ENCODE measurements at places on chromosomes 3 and 15.
A peak's percentile ranks its signal among the peaks of the same experiment; 100 is the strongest.

GRCh38 chr3:162770551-162770950 is 1273.9 kb downstream of the OTOL1 start:
- no peak for DNase-seq

GRCh38 chr3:42005401-42005800 is 43.5 kb upstream of the ULK4 start:
- DNase-seq: no peak

GRCh38 chr3:159029306-159030026 is 227.6 kb downstream of the MFSD1 start:
- DNase-seq: no peak

- DNase-seq: no peak
Measured at GRCh38 chr3:177262396-177262795, 65.1 kb upstream of the TBL1XR1 start.

DNA sequence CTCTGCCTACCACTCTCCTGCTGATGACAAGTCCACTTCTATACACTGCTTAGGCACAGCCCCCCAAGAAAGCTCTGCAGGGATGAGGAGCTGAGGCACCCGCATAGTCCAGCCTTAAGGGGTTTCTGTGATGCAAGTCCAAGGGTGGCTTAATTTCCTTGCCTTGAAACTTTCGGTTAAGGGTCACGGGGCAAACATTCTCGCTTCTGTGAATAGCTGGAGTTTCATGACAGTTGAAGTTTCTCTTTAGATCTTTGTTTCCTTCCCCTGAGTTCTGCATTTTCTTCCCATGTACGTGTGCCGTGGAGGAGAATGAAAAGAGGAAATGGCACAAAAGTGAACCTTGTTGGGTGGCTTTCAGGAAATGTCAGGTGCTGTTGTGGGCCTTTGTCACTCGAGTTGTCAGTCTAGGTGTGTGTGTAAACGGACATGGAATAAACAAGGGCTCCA is 7.0 kb downstream of the GPR160 start:
- no peak for DNase-seq

DNA sequence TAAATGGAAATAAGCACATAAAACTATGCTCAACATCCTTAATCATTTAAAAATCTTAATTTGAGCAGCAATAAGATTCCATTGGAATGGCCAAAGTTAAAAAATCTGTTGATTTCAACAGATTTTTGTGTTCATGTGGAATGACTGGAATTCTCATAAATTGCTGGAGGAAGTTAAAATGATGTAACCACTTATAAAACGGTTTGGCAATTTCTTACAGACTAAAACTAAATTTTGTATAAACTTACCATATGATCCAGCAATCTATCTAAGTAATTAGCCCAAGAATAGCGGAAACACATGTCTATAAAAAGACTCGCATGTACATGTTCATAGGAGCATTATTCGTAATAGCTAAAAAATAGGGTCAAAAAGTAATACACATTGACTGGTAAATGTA is 1713.6 kb downstream of the SI start:
- DNase-seq: peak; percentile 9

GRCh38 chr3:139006051-139006716 is at the start of gene PRR23A:
TSS of gene PRR23A (minus strand) at chr3:139006268. CDS start at chr3:139006268, 0 bp downstream.
- DNase-seq: no peak

DNA sequence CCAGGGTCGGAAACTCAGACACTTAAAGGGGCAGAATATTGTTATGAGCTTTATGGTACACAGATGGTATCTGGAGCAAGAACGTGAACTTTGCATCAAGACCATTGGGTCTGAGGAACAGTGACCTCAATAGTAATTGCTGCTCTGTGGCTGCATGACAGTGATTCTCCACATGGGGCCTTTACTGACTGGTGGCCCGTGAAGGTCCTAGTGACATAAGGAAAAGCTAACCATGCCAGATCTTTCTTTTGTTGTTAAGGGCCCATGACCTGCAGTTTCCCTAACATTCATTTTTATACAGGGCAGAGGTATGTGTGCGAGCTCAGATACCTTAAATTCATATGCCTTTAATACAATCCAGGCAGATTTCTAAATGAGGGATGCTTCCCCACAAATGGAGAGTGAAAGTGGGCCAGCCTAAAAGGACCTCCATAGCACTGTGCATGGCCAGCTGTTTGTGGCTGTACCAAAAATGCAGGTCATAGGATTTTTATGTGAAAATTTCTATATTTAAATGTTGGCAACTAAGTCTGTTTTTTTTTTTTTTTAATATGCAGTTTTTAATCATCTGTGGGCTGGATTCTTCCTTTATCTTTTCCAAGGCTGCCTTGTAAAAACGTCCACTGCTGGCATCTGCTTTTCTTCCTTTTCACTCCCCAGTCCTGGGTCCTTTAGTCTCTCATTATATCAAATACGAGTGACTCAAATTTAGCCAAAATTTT is 188.0 kb upstream of the IL12A start:
- DNase-seq: no peak

DNA sequence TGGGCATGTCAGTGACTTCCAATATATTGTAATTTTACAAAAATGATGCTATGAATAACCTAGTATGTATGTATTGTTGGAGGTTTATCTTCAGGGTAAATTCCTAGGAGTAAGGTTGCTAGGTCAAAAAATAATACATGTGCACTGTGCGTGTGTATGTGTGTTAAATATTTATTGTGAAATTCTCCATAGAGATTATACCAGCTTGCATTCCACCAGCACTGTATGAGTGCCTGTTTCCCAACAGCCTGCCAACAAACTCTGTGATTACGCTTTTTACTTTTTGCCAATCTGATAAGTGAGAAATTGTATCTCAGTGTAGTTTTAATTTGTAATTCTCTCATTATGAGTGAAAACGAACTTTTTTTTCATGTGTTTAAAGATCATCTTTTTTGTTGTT is 12.6 kb upstream of the IGF2BP2 start:
- DNase-seq: no peak

DNA sequence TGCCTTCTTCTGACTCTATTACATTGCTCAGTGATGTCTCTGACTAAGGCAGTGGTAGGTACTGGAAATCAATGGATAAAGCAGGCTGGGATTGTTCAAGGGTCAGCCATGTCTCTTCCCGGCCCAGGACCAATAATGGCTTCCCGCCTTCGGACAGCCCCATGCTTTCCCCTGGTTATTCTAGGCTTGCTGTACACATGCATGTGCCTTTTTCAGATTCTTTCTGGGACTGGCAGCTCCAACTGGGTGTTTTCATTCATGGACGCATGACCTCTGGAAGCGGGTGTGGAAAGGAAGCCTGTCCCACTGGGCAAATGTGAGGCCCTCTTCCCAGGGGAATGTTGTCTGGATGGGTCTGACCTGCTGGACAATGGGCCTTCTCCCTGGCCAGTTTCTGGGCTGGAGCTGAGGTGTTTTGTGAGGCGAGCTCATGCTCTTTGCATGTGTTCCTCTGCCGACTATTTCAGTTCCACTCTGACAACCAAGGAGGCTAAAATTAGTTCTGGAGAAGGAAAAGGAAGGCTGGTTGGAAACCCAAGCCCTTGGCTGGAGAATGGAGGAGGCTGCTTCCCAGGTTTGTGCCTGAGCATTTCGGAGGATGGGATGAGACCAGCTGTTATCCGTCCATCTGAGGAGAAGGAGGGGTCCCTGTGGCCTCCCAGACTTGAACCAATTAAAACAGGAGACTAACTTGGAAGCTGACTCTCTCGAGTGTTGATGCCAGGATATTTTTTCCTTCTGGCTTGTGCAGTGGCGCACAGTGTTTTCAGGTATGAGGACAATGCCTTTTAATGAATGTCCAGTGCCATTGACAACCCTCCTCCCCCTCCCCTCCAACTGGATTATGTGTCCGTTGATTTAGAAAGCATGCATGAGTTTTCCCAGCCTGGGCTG is 6.9 kb downstream of the ACVR2B start:
- DNase-seq: no peak

- DNase-seq: no peak
Measured at GRCh38 chr15:59632714-59633113, 21.1 kb downstream of the GCNT3 start.

DNA sequence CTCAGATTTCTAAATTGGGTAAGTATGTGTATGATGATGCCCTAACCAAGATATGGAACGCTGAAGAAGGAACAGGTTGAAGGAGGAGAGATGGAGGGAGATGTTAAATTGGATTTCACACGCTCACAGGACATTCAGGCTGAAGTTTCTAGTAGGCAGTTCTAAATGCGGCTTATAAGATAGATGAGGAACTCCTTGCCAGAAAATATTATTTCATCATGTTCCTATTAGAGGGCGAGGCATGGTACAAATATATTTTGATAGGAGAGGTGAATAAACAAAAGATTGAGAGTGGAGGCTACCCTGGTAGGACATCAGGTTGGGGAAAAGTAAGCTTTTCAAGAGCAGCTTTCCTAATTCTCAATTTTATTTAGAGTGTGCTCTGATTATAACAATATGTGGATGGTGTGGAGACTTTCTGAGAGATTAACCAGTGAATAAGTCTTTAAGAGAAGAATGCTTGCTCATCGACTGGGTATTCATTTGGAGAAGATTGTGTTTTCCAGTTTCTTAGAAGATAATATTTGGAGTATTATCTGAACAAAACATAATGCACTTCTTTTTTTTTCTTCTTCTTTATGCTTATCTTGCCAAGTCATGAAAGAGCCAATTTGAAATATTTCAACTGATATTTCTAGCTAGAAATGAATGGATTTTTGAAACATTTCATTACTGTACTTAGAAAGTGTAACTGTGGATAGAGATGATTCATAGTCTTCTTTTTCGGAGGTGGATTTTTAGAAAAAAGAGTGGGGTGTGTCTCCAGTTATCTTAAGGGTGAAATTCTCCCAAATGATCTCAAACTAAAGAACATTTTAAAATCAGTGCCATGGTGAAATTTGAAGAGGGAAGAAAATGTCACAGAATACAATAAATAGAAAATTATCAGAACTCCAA is 88.5 kb downstream of the B3GALNT1 start:
- no peak for DNase-seq

DNA sequence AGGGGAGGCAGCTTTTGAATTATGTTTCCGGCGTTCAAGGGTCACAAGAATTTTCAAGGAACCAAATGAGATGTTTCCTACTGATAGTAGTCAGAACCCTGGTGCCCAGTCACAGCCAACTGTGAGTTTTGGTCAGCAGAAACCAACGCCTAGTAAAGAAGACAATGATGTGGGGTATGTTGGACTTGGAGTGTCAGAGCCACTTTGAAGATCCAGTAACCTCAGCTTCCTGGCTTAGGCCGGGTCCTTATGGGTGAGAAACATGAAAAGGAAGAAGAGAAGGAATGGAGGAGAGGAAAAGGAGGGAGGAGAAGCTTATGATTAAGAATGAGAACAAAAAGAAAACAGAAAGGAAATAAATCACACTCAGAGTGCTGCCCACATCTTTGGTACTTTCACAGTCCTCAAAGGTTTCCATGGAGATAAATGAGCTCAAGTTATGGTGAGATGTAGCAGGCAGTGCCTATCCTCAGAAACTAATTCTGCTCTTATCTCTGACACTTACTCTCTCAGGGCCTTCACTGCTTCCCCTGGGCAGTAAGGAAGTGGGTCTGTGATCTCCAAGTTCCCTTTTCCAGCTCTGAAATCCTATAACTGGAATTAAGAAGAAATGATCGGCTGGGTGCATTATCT is 2.0 kb upstream of the MCF2L2 start:
- DNase-seq: no peak

GRCh38 chr15:58109419-58109818 is 28.8 kb upstream of the AQP9 start:
- no peak for DNase-seq
